AML-193 (cell line): ENCODE measurements at places on chromosomes 16 and 17.

DNA sequence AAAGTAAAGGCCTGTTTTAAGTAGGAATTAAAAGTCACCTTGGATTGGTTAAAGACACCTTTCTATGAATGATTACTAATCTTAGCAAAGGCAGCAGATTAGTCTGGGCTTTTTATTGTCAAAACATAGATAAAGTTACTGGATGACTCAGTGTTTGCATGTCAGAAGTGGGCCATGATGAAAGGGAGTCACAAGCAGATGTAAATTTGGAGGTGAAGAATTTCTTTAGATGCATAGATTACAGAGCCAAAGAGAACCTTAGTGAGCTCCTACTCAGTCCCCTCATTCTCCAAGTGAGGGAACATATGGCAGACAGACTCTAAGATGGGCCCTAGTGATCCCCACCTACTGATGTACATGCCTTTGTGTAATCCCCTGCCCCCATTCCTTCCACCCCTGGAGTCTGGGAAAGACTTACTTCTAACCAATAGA lies 124.5 kb downstream of the HS3ST3A1 start:
- no peak for DNase-seq

DNA sequence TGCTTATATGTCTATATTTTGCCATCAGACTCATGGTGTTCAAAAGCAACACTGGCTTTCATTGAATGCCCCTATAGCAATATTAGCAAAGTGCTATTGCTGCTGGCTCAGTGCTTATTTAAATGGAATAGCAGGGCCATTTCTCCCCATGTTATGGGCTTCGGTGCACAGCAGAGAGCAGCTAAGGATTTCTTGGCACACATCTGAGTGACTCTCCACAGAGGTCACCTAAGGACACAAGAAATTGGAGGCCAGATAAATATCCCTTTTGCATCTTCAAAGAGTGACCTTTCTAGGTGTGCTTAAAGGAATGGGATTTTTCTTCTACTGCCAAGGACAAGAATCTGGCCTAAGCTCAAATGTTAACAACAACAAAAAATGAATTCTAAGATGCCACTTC lies 751.8 kb downstream of the CDH11 start:
- no peak for DNase-seq

DNA sequence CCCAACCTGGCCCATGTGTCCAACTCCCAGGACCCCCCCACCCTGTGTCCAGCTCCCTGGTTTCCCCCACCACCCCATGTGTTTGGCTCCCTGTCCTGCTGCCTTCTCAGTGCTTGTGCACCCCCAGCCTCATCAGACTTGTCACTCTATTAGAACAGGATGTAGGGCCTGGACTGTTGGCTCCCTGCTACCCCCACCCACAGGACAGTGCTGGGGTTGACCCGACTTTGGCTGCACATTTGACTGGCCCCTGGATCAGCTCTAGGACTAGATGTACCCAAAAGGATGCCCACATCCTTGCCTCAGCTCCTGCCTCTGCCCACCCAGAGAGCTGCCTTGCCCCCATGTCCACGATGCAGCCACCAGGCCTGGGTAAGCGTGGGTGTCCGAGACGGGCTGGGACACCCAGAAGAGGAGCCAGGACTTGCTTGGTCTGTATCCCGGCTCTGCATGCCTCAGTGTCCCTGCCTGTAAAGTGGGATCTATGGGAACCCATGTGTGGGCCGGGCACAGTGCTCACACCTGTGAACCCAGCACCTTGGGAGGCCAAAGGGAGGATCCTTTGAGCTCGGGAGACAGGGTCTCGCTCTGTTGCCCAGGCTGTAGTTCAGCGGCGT lies 1.5 kb upstream of the CCDC57 start:
- DNase-seq = no peak

DNA sequence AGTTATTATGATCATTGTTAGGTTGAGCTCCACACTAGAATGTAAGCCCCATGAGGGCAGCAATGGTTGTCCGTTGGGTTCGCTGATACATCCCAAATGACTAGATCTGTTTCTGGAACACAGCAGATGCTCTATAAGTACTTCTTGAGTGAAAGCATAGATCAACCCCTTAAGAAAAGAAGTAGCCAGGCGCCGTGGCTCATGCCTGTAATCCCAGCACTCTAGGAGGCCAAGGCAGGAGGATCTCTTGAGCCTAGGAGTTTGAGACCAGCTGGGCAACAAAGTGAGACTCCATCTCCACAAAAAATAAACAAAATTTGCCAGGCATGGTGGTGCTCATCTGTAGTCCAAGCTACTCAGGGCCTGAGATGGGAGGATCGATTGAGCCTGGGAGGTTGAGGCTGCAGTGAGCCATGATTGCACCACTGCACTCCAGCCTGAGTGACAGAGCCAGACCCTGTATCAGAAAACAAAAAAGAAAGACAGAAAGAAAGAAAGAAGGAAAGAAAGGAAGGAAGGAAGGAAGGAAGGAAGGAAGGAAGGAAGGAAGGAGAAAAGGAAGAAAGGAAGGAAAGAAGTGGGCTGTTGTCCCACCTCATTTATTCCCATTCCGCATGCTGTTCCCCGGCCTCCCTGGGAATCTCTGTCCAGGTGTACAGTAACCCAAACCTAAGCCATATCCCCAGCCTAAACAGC lies 54.4 kb upstream of the RPL38 start:
- DNase-seq = no peak

- DNase-seq = no peak
Measured at GRCh38 chr17:18226284-18226945, 980 bp downstream of the LLGL1 start.

- peak; percentile 63 for DNase-seq
Measured at GRCh38 chr17:40062329-40063186, at the start of gene THRA. Gene THRA, plus strand, starts transcription at chr17:40062965. Its CDS starts 11,524 bp downstream, at chr17:40074489.

DNA sequence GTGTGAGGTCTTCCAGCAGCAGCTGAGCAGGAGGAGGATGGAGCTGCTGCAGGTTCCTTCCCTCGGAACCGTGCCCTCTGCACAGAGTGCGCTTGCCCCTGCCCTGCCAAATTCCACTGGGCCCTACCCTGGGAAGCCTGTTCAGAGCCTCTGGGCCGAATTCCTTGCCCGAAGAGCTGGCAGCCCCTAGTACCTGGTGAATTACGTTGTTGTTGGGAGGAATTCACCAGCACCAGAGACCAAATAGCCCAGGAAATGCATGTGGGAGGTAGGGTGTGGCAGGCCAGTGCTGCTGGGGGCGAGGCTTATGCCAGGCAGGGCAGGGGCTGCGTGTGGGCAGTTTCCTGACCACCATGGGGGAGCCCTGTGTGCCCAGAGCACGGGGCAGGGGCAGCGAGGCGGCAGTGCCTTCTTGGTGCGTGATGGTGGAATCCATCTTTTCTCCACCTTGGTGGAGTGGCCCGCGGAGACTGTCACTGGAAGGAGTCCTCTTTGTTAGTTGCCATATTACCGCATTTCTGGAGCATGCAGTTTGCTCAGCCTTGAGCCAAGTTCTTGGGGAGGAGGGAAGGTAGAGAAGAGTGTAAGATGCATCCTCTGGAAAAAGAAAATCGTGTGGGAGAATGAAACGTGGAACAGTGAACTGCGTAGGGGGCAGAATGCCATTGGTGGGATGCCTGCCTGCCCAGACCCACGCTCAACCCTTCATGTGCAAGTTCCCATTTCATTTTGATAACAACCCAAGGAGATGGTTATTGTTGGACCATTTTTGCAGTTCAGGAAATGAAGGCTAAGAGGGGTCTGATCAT lies 2.3 kb downstream of the MRC2 start:
- DNase-seq = no peak

- no peak for DNase-seq
Measured at GRCh38 chr16:30700491-30700890, 1.5 kb downstream of the SRCAP start.

- no peak for DNase-seq
Measured at GRCh38 chr17:80217703-80218362, 2.3 kb downstream of the SGSH start.

- DNase-seq = no peak
Measured at GRCh38 chr17:4001048-4001590, 36.9 kb upstream of the ATP2A3 start.

GRCh38 chr16:46801428-46802049 lies 29.4 kb downstream of the C16orf87 start:
- peak; percentile 21 for DNase-seq

DNA sequence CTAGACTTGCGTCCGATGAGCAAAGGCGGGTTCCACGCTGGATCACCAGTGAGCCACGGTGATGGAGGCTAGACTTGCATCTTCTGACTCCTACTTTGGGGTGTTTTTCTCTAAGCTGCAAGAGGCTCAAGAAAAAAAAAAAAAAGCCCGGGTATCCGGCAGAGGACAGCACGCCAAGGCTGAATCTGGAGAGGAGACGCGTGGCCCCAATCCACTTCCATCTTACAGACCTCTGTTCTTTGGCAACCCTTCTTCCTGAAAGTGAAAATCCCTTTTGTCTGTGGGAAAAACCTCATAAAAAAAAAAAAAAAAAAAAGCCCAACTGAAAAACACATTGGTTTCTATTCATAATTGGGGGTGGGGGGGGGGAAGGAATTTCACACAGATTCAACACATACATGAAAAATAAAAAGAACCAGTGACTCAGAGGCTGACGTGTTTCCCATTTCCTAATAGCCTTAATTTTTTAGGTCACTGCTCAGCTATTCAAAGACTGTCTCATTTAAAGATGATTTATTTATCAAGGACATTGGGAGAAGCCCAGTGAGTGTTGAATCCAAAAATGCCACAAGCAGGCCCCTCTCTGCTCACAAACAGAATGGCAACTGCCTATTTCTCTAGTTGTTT lies 258.3 kb downstream of the FOXL1 start:
- no peak for DNase-seq

DNA sequence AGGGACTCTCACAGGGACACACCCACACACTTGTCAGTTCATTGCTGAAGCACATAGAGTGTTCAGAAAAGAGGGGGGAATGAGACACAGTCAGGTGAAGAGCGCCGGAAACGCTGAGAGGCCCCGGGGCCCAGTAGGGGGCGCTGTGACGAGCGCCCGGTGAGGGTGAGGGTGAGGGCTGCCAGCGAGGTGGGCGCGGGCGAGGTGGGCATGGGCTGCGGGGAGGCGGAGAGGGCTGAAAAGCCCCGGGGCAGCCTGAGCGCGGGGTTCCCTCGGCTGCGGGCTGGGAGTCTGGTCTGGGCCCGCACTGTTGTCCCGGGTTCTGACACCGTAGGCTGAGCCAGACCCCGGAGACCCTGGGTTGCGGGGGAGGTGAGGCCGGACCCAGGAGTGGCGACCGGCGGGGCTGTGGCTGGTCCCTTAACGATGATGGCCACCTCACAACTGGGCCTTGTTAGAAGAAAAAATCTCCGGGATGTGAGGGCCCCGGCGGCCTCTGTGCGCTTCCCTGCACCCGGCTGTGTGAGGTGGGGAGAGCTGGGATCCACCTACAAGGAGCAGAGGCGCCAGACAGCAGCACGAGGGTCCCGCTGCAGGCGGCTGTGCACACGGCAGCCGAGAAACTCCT lies 91.4 kb downstream of the C16orf78 start:
- DNase-seq = no peak

DNA sequence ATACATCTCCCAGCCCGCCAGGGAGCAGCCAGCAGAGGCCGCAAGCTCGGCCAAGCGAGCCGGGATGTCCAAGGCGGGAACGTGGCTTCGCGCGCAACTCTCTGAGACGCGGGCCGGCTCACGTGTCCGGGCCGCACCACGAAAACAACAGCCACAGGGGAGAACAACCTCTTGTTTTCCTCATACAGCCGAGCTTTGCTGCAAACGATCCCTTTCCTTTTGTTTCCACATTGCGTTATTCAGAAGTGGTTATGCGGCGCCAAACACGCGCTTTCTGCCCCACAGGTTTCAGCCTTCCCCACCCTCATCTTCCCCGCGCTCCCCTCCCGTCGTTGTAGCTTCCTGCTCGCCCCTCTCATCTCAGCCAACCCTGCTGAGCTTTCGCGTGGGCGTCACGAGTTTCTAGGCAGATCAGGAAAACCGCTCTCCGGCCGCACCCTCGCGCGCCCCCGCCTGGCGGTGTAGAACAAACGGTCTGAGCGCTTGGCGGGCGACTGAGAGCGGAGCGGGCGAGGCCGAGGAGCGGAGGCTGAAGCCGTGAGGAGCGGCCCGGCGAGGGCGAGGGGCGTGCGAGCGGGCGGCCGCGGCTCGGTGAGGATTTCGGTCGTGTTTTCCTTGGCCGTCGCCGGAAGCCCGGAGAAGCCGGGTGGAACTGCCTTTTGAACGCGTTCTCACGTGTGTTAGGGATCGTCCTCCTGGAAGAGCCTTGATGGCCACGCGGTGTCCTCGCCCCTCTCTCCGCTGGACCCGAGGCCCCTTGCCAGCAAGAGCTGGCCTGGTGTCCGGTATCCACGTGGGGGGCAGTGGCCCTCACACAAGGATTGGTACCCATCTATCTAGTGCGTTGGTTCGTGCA lies 6.6 kb upstream of the SMARCD2 start:
- DNase-seq = no peak

DNA sequence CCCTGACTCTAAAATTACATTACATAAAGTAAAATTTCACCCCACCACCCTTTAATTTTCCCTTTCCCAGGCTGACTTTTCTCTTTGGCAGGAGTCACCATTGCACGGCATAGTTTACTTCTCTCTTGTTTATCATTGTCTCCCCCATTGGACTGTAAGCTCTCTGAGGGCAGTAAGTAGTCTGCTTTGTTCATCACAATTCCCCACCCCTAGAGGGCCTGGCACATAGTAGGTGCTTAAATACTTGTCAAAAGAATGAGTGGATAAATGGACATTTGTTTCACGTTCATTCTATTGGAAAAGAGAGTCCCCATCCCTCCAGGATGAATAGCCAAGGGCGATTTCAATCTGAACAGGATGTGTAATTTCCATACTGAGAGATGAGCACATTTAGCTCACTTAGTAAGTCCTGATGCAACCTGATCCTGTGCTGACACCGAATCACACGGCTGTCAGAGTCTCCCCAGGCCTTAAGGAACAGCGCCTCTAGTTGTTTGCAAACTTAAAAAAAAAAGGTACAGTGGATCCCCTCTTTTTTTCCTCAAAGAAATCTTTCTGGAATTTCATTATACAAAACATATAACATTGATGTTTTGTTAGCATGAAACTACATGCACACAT lies 54.0 kb downstream of the AKAP1 start:
- no peak for DNase-seq
